ENCODE measurements at places on chromosomes 2 and 18. TPM values are rescaled to one million over a fixed set of nuclear protein-coding genes. Genes with fewer than 3 reads are reported as not detected.

SLC16A14 gene
- 9.1 TPM for total RNA-seq

RFX8 gene
- total RNA-seq, result not detected

DNA sequence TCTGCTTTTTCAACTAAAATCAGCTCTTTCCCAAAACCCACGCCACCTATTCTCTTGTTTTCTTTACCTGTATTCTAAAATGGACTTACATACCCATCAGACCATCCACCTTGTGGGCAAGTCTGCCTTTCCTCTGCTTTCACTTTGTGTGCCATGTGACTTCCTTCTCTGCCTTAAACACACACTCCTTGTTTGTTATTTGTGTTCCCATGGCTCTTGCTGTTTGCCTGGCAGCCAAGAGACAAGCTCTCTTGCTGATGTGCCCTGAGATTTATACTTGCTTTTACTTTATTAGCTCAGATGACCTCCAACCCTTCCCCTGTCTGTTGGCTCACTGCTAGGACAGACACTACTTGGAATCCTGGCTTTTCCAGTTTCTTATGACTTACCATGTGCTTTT lies 309.7 kb upstream of the LRRTM4 start:
- peak overlapping the region; percentile 42 for H3K4me3 ChIP-seq
- H3K36me3 ChIP-seq, result no peaks in the 10 kb centered on the region
- DNase-seq, result no peak
- H3K27me3 ChIP-seq, result no peaks in the 10 kb centered on the region

DNA sequence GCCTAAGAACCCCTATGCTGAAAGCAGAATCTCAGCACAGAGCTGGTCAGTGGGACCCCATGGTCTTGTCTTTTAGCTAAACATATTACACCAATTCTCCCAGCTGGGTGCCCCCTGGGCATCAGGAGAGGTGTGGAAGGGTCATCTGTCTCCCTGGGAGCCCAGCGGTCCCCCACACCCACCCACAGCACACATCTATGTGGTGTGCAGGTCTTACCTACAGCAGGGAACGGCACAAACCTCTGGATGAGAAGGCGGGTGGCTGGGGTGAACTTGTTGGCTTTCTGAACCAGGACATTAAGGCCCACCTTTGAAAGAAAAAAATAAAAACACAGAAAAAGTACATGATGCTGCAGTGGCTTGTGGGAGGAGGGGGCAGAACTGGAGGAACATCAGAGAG lies 70.7 kb downstream of the EMX1 start:
- H3K4me3 ChIP-seq, result no peak overlapping the region
- peaks cover 8% of the 10 kb centered on the region for H3K4me1 ChIP-seq
- no peaks in the 10 kb centered on the region for H3K27me3 ChIP-seq
- no peak overlapping the region for H3K27ac ChIP-seq
- no peaks in the 10 kb centered on the region for H3K36me3 ChIP-seq

VWC2L gene
- 0.17 TPM for total RNA-seq

OTOS gene
- total RNA-seq, result not detected

DNA sequence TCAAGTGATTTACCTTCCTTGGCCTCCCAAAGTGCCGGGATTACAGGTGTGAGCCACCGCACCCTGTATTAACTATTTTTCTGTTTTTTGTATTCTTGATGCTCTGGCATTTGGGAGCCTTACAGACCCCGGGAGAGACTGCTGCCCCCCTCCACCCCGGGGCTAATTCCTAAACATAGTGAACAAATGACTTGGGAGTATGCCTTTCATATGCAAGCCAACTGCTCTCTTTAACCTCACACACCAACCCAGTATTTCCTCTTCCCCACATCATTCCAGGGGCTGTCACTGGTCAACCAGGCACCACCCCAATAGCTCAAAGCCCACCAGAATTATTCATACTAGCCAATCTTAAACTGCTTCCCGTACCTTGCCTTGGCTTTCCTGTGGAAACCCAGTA lies 79.7 kb downstream of the PDK1 start:
- DNase-seq, result no peak
- H3K4me1 ChIP-seq, result no peaks in the 10 kb centered on the region
- no peak overlapping the region for H3K27ac ChIP-seq
- no peak overlapping the region for H3K4me3 ChIP-seq
- no peaks in the 10 kb centered on the region for H3K27me3 ChIP-seq

GRCh38 chr2:151840216-151841046 lies 12.2 kb upstream of the ARL5A start:
- H3K36me3 ChIP-seq, result no peaks in the 10 kb centered on the region
- H3K4me3 ChIP-seq, result peak overlapping the region; percentile 12
- no peaks in the 10 kb centered on the region for H3K27me3 ChIP-seq
- DNase-seq, result no peak

- peak overlapping the region; percentile 3 for H3K4me3 ChIP-seq
- DNase-seq, result no peak
- no peaks in the 10 kb centered on the region for H3K27me3 ChIP-seq
- H3K4me1 ChIP-seq, result peaks cover 19% of the 10 kb centered on the region
- H3K36me3 ChIP-seq, result no peaks in the 10 kb centered on the region
Observed at GRCh38 chr2:150997066-150997465, 264.6 kb downstream of the RBM43 start.

NEDD4L gene
- 93.5 TPM for total RNA-seq

DNA sequence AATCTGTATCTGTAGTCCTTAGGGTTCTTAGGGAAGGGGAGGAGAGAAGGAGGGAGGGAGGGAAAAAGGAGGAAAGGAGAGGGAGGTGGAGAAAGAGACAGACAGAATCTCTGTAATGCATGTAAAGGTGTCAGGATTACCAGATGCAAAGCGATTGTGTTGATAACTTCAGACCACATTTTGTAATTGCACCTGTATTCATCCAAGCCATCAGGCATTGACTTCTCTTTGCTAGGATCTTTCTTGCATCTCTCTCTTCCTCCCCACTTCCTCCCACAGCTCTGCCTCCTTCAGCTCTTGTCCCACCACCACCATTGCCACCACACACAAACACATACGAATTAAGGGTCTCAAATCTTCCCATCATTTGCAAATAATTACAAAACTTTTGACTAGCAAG lies 91.4 kb downstream of the AOX1 start:
- H3K27ac ChIP-seq, result no peak overlapping the region
- DNase-seq, result no peak

DNA sequence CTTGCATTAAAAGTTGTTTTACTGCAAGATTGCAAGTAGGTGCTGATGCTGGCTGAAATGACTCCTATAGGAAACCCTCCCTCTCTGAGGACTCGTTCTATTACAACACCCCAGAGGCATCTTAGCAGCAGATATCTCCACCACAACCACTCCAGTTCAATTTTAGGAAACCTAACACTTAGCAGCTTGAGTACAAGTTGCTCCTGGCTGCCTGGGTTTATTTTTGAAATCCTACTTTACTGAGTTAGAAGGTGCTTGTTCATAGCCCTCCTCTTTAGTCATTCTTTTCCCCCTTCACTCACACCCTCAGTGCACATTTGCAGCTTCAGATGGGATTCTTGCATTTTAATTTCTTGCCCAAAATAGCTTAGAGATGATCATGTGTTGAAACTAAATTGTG lies 111.5 kb downstream of the MTCL1 start:
- no peak overlapping the region for H3K4me3 ChIP-seq
- H3K36me3 ChIP-seq, result peaks cover 25% of the 10 kb centered on the region
- H3K27ac ChIP-seq, result no peak overlapping the region
- no peaks in the 10 kb centered on the region for H3K27me3 ChIP-seq
- peaks cover 18% of the 10 kb centered on the region for H3K4me1 ChIP-seq
- DNase-seq, result no peak

- H3K36me3 ChIP-seq, result peaks cover 8% of the 10 kb centered on the region
- no peak overlapping the region for H3K27ac ChIP-seq
- H3K4me1 ChIP-seq, result peaks cover 22% of the 10 kb centered on the region
Observed at GRCh38 chr2:207750345-207750744, 19.4 kb downstream of the FZD5 start.

DNA sequence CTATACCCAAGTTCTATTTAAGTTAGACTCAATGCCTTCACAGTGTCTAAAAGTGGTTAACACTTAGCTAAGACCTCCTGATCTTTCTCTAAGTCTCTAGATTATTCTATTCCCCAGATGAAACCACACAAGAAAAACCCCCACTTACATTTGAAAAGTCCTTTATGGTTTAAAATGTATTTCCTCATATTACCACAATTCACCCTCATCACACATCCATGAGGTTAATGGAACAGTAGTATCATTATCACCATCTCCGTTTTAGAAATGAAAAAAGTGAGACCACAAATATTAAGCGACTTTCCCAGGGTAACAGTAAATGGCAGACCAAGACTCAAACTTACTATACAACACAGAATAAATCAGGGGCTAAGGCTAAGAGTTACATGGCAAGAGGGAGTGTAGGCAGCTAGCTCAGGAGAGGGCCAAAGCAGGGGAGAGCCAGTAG lies 28.6 kb downstream of the EPG5 start:
- no peak overlapping the region for H3K4me3 ChIP-seq
- DNase-seq, result no peak
- H3K4me1 ChIP-seq, result no peaks in the 10 kb centered on the region
- H3K36me3 ChIP-seq, result peaks cover 32% of the 10 kb centered on the region
- H3K27me3 ChIP-seq, result no peaks in the 10 kb centered on the region
- no peak overlapping the region for H3K27ac ChIP-seq

GRCh38 chr18:48887905-48888772 lies 62.6 kb downstream of the SMAD7 start:
- no peak overlapping the region for H3K4me3 ChIP-seq
- no peak for DNase-seq
- H3K36me3 ChIP-seq, result no peaks in the 10 kb centered on the region
- H3K27ac ChIP-seq, result no peak overlapping the region

Measured in type B pancreatic cell (in vitro differentiated cells).